Type B pancreatic cell (in vitro differentiated cells): ENCODE measurements at places on chromosomes 16 and 17. TPM values are rescaled to one million over a fixed set of nuclear protein-coding genes. Genes with fewer than 3 reads are reported as not detected.

HOXB5 gene
- total RNA-seq: 10.1 and 20.8 TPM in 2 replicates

RHBDL3 gene
- 1.4 and 4.4 TPM in 2 replicates for total RNA-seq

DNA sequence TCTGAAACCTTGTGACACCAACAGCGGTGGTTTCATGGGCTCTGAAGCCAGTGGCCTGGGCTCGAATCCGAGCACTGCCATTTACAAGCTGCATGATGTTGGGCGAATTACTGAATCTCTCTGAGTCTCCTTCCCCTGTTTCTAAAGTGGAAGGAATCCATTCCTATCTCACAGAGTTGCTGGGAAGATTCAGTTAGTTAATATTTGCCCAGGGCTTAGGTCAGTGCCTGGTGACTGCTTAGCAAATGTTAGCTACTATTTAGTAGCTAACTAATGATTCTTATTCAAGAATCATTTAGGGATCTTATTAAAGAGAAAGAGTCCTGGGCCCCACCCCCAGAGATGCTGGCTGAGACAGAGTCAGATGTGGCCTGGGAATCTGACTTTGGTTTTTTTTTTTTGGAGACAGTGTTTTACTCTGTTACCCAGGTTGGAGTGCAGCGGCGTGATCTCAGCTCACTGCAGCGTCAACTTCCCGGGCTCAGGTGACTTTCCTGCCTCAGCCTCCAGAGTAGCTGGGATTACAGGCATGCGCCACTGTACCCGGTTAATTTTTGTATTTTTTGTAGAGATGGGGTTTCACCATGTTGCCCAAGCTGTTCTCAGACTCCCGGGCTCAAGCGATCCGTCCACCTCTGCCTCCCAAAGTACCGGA is 33.6 kb upstream of the RAI1 start:
- no peaks in the 10 kb centered on the region for H3K27me3 ChIP-seq
- no peak for DNase-seq

PIRT gene
- 0.34 and 0.38 TPM in 2 replicates for total RNA-seq

DNA sequence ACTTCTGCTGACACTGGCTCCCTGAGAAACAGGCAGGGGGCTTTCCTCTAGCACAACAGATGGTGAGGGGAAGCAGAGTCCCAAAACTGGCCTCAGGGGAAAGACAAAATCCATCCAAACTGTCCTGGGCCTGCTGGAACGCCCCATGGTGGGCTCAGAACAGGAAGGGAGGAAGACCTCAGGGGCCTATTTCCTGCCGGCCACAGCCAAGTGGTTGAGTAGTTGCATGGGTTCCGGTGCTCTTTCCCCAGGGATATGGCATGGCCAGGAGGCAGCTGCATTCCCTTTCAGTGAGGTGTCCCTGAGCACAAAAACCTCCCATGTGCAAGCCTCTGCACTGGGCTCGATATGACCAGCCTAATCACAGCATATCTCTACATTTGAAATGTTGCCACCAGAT is 303.0 kb upstream of the IRX5 start:
- H3K27me3 ChIP-seq: peaks cover 52% of the 10 kb centered on the region
- no peak overlapping the region for H3K27ac ChIP-seq
- H3K4me1 ChIP-seq: peaks cover 28% of the 10 kb centered on the region
- DNase-seq: no peak

DNA sequence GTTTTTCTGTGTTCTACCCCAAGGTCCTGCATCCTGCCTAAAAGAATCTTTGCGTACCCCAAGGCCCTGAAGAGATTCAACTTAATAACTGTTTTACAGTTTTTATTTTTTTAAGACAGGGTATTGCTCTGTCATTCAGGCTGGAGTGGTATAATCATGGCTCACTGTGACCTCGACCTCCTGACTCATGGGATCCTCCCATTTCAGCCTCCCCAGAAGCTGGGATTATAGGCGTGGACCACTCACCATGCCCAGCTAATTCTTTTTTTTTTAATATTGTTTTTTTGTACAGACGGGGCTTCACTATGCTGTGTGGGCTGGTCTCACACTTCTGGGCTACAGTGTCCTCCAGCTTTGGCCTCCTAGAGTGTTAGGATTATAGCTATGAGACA is 9.3 kb upstream of the FAAP100 start:
- H3K27ac ChIP-seq: no peak overlapping the region
- no peaks in the 10 kb centered on the region for H3K4me1 ChIP-seq
- no peaks in the 10 kb centered on the region for H3K27me3 ChIP-seq
- no peak overlapping the region for H3K4me3 ChIP-seq
- H3K36me3 ChIP-seq: peaks cover 4% of the 10 kb centered on the region

DNA sequence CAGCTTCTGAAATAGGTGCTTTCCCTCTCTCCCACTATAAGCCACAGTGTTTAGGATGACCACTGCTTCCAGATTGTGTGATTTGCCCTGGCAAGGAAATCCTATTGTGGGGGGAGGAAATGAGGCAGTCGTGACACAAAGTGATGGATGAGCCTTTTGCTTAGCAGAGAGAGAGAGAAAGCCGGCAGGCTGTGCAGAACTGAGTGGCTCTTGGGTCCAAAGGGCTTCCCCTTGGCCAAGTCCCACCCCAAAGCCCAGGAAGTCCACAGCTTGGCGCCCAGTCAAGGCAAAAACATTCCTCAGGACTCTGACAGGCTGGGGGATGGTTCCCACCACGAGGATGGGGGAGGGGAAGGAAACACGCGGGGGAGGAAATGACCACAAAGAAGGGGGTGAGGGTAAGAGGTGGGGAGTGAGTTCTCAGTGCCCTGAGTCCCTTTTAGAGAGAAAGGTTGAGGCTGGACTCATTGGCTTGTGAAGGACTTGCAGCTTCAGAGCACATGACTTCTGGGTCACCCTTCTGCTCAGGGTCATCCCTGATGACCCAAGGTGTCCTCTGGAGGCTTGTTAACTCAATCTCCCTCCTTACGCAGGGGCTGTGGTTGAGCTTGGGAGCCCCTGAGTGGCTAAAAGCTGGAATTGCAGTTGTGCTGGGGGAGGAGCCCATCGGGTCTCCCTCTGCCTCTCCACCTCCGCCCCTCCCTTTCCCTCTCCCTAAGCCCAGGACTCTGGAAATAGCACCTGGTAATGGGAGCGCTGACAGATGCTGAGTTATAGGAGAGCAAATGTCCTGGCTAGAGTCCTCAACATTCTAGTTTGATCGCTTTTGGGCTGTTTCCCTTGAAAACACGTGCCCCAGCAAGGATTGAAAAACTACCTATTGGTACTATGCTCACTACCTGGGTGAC is 10.3 kb upstream of the MSL1 start:
- peaks cover 79% of the 10 kb centered on the region for H3K4me1 ChIP-seq
- H3K27ac ChIP-seq: peak overlapping the region; percentile 93
- H3K36me3 ChIP-seq: no peaks in the 10 kb centered on the region
- H3K4me3 ChIP-seq: peak overlapping the region; percentile 65
- DNase-seq: no peak
- H3K27me3 ChIP-seq: no peaks in the 10 kb centered on the region

SPECC1 gene
- total RNA-seq: 19.5 and 38.0 TPM in 2 replicates

LGALS9C gene
- total RNA-seq: 0.31 and 0.63 TPM in 2 replicates

FBXO39 gene
- 0.26 TPM in 1 of 2 replicates, not detected in the other for total RNA-seq

- H3K4me3 ChIP-seq: no peak overlapping the region
- no peaks in the 10 kb centered on the region for H3K27me3 ChIP-seq
- no peaks in the 10 kb centered on the region for H3K4me1 ChIP-seq
- no peaks in the 10 kb centered on the region for H3K36me3 ChIP-seq
- no peak overlapping the region for H3K27ac ChIP-seq
Observed at GRCh38 chr16:1216296-1216619, 8.8 kb downstream of the TPSG1 start.

DNA sequence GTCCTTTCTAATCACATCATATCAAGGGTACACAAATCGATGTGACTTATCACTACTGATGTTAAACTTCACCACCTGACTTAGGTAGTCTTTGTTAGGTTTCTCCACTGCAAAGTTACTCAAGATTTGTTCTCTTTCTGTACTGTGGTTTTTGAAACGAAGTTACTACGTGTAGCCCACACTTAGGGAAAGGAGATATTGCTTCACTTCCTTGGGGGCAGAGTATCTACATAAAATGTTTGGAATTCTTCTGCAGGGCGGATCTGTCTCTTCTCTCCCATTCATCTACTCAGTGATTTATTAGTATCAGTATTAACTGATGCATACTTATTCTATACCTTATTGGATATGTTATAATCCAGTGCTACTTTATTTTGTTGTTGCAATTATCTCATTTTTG is 403.6 kb upstream of the MON1B start:
- no peak overlapping the region for H3K4me3 ChIP-seq
- no peak for DNase-seq
- H3K27ac ChIP-seq: no peak overlapping the region
- no peaks in the 10 kb centered on the region for H3K36me3 ChIP-seq

DNA sequence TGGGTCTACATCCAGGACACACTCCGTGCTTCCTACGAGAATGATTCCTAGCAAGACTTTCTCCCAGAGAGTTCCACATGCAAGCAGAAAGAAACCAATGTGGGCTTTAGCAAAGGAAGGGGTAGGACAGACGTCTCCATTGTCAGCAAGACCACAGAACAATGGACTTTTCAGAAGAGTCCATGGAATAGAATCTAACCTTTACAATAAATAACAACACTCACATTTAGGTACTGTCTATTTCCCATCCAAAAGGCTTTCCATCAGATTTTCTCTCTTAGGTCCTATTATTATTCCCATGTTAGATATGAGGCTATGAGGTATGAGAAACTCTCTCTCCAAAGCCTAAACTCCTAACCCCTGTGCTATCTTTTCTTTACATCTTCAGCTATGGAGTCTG is 360.9 kb downstream of the GRIN2A start:
- peaks cover 57% of the 10 kb centered on the region for H3K27me3 ChIP-seq
- no peaks in the 10 kb centered on the region for H3K4me1 ChIP-seq
- H3K4me3 ChIP-seq: no peak overlapping the region
- no peak for DNase-seq

DNA sequence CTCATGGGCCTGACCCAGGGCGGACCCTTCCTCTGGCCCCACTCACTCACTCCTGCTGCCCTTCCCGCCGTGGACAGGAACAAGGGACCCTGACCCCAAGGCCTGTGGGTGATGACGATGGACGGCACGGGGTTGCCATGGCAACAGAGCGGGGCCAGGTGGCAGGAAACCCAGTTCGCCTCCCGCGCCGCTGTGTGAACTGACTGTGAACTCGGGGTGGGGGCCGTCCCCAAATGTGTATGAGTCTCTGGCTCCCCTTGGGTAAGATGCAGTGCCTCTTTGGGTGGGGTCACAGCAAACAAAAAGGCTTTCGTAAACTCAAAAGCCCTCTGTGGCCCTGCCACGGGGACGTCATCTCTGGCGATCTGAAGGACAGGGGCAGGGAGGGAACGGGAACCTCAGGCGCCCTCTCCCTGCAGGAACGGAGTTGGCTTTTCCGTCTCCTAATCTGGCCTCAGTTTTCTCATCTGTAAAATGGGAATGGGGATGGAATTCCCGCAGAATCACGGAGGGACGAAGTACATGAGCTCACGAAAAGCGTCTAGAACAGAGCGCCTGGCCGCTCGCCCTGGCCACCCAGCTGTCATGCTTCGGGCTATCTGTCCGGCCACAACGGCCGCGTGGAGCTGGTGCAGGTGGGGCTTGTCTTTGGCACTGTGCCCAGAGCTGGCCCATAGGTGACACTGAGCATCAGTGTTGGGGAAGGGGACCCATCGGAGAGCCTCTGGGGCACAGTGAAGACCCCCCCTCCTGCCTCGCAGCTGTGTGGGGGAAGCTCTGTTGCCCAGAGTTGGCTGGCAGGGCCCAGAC is 44.9 kb upstream of the PABPN1L start:
- H3K36me3 ChIP-seq: peaks cover 3% of the 10 kb centered on the region
- H3K4me3 ChIP-seq: no peak overlapping the region
- peaks cover 3% of the 10 kb centered on the region for H3K27me3 ChIP-seq
- H3K27ac ChIP-seq: no peak overlapping the region
- H3K4me1 ChIP-seq: peaks cover 25% of the 10 kb centered on the region
- DNase-seq: no peak

GRCh38 chr17:10205549-10206185 is 7.3 kb upstream of the GAS7 start:
- H3K4me1 ChIP-seq: no peaks in the 10 kb centered on the region
- no peak overlapping the region for H3K27ac ChIP-seq
- no peaks in the 10 kb centered on the region for H3K36me3 ChIP-seq
- peaks cover 11% of the 10 kb centered on the region for H3K27me3 ChIP-seq
- DNase-seq: no peak
- no peak overlapping the region for H3K4me3 ChIP-seq

DNA sequence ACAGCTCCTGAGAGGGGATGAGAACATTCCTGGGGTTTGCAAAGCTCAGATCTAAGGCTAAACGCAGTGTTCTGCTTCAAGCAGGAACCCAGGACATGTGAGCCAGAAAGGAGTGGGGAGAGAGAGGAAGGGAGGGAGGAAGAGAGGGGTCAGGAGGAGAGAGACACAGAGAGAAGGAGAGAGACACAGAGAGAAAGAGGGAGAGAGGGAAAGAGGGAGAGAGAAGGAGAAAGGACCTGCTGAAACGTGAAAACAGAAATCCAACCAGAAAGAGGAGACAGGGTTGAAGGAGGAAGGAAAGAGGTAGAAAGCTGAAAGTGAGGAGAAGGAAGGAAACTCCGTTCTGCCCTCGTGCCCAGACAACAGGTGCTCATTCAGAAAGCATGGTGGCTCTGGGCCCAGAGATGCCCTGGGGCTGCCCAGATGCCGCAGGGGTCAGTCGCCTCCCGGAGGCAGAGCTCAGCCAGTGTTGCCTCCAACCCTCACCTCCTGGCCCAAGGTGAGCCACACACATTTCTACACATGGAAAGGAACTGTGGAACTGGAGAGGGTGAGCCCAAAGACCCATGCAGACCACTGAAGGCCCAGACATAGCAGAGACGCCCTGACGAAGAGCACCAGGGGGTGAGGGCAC is 49.0 kb upstream of the ENPP7 start:
- H3K27me3 ChIP-seq: peaks cover 14% of the 10 kb centered on the region
- H3K36me3 ChIP-seq: no peaks in the 10 kb centered on the region
- H3K27ac ChIP-seq: no peak overlapping the region
- H3K4me3 ChIP-seq: no peak overlapping the region

DHRS7C gene
- total RNA-seq: not detected in 2 replicates

GRCh38 chr16:86129541-86129940 is 230.6 kb downstream of the IRF8 start:
- H3K27me3 ChIP-seq: peaks cover 13% of the 10 kb centered on the region
- peaks cover 14% of the 10 kb centered on the region for H3K4me1 ChIP-seq
- H3K4me3 ChIP-seq: no peak overlapping the region
- H3K27ac ChIP-seq: no peak overlapping the region

DNA sequence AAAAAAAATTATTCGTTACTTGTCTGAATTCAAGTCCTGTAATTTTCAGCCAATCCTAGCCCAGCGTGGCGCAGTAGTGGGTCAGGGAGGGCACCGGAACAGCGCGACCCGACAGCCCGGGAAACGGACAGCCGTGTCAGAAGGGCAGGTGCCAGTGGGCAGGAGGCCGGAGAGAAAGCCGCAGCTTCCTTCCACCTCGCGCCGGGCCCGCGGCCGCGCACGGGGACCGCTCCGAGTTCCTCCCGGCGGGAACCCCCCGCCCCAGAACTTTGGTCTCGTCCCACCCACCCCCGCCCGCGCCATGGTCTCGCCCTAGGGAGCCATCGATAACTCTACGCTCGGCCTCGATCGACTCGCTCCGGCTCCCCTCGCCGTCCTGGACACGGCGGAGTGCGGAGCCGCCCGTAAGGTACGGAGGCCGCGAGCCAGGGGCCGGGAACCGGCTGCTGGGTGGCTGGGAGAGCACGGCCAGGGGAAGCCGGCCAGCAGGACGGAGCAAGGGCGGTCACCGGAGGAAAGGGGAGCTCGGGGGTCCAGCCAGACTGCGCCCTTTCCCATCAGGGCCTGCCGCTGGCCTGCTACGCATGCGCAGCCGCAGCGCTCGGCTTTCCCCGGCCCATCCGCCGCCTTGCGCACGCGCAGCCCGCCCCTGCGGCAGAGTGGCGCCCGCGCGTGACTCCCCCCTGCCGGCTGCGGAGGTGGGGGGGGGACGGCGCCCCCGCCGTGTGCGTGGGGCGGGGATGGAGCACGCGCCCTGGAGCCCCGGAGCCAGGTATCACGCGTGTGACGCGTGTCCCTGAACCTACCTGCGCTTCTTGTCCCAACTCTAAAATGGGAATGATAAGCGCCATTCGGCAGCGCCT is at the start of gene MLST8:
Gene MLST8, plus strand, starts transcription at position 351 of the 863 bp plus-strand sequence. CDS start 632 bp downstream, outside the sequence.
- peaks cover 11% of the 10 kb centered on the region for H3K27me3 ChIP-seq
- DNase-seq: peak; percentile 94
- peak within 1 kb of the TSS; percentile 85 for H3K4me3 ChIP-seq
- peaks cover 14% of the 10 kb centered on the region for H3K4me1 ChIP-seq
- H3K27ac ChIP-seq: peak within 1 kb of the TSS; percentile 76
